ENCODE measurements at places on chromosomes 2 and 18.
A peak's percentile ranks its signal among the peaks of the same experiment; 100 is the strongest.

GRCh38 chr2:9310798-9311197 is 104.2 kb downstream of the ASAP2 start:
- DNase-seq: no peak

GRCh38 chr2:86557836-86558235 is 5.4 kb downstream of the CHMP3 start:
- no peak for DNase-seq

DNA sequence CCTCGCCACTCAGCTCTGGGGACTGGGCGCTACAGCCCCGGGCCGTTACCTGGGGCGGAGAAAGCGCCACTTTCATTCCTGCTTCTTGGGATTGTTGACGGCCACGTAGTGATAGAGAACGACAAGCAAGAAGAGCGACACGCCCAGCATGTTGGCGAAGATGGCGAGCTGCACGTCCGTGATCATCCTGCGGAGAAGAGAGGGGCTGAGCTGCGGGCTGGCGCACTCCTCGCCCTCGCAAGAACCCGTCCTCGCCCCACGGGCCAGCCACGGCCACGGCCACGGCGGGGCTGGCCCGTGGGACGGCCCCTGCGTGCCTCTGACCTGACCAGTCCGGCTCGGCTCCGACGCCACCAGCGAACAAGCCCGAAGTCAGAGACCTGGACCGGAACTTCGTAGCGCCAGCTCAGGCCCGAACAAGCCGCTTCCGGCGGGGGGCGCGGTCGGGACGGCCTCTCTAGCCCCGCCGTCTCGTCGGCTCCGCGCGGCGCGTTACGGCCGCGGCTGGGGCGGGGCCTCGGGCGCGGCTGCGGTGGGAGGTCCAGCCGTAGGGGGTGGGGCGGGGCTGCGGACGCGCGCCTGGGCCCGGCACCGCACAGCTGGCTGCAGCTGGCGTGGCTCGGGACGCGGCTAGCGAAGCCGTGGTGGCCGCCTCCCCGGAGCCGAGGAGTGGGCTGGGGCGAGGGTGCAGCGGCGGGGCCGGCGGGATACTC is at the start of gene OST4:
OST4 (minus strand) TSS at position 378 of the 713 bp plus-strand sequence.
- peak; percentile 94 for DNase-seq

- no peak for DNase-seq
Measured at GRCh38 chr2:238786792-238787490, 60.9 kb upstream of the TWIST2 start.

- DNase-seq: no peak
Measured at GRCh38 chr18:50662177-50662576, 102.3 kb downstream of the MAPK4 start.

- no peak for DNase-seq
Measured at GRCh38 chr18:46051731-46052461, 20.2 kb downstream of the PSTPIP2 start.

DNA sequence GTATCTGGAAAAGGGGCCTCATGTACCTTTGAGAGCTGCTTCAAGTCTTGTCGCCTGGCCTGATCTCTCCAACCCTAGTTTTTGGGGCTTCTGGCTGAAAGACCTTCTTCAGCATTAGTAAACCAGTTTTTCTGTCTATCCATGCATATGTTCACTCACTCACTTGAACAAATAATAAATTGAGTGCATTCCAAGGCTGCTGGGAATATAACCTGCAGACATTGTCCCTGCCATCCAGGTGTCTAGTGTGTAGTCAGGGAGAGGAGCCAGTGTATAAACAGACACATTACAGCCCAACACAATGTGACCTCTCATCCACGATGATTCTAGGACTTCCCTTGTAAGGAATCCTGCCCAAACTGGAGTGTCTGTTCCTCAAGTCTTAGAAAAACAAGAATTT is 262.1 kb downstream of the PRKCE start:
- DNase-seq: no peak

- no peak for DNase-seq
Measured at GRCh38 chr2:239555571-239555905, 154.7 kb upstream of the HDAC4 start.

GRCh38 chr18:22102953-22103646 is 66.3 kb upstream of the GATA6 start:
- DNase-seq: no peak

DNA sequence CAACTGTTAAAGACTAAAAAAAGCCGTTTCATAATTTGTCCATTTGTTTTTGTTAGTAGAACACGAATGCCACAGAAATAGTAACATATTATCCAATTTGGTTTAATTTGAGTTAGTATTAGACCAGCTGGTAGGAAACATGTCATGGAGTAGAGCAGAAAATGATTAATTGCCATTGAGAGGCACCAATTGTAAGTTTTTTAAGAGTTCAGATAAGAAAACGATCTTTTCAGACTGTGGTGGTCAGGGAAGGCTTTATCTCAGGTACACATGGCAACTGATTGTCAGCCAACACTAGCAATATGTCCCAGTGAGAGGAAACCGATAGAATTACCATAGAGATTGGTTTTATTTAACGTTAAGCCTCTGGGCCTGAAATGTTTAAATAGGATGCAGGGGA is 438.2 kb upstream of the MAP2 start:
- no peak for DNase-seq

DNA sequence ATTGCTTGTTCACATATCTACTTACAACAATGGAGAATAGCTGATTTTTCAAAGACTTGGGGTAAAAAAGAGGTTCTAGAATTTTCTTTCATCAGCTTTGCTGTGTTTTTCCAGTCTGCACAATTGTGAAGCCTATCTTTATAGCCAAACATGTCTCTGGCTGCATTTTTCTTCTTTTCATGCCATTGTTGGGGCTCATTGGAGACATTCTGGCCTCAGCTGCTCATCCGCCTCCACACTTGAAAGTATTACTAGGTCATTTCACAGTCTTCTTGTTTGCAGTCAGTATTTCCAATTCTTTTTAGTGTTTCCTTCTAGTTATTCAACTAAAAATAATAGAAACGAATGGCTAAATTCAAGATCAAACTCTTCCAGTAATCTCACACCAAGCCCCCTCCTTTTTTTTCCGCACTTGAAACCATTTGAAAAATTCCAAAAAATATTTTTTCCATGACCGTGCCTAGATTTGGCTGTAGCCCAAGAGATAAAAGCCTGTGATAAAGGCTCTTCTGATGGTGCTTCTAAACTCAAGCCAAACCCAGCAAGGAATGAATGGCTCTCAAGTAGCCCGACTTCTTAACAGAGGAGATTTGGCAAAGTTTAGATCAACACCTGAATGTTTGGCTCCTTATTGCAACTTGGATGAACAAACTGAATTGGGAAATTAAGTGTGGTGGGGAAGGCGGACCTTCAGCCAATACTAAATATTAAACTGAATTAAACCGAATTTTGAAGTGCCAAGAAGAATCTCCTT is 103.4 kb downstream of the NRP2 start:
- DNase-seq: no peak

- DNase-seq: no peak
Measured at GRCh38 chr2:184558713-184559464, 39.4 kb upstream of the ZNF804A start.

DNA sequence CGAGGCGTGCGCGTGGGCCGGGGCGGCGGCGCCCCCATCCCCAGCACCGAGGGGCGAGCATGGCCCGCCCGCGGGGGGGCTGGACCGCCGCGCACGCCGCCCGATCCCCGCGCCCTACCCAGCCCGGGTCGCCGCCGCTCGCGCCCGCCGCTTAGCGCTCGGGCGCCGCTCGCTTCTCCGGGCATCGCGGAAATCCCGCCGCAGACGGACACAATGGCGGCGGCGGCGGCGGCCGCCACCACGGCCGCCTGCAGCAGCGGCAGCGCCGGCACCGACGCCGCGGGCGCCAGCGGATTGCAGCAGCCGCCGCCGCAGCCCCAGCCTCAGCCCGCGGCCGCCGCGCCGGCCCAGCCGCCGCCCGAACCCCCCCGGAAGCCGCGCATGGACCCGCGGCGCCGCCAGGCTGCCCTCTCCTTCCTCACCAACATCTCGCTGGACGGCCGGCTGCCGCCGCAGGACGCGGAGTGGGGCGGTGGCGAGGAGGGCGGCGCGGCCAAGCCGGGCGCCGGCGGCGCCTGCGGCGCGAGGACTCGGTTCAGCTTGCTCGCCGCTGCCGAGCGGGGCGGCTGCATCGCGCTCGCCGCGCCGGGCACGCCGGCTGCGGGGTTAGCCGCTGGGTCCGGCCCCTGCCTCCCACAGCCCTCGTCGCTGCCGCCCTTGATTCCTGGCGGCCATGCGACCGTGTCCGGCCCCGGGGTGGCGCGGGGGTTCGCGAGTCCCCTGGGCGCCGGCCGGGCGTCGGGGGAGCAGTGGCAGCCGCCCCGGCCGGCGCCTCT is 453 bp downstream of the CABLES1 start:
- no peak for DNase-seq

GRCh38 chr2:241230435-241230834 is 42.0 kb downstream of the ANO7 start:
- DNase-seq: peak; percentile 67

- no peak for DNase-seq
Measured at GRCh38 chr2:9206991-9207640, 504 bp downstream of the ASAP2 start.

DNA sequence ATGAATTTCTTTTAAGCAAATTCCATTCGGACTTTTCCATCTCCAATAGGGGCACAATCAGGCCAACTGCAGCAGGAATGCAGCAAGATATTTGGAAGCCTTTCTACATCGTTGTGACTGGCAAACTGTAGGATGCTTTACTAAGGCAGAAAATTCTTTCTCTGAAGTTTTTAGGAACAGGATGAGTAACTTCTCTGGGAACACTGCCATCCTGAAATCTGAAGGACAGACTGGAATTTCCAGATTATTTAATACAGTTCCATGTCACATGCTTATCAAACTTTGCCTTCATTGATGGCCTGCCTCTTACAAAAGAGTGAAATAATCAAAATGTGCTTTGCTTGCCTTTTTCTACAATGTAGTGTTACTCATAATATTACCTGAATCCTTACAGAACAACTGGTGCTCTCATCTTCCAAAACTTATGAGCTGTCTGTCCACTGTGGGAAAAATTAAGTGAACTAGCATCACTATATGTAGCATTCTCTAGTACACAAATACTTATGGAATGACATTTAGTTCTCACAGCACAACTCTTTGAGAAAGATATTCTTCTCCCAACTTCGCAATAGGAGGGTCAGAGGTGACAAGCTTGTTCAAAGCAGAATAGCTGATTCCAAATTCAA is 32.0 kb upstream of the MAP2 start:
- no peak for DNase-seq

DNA sequence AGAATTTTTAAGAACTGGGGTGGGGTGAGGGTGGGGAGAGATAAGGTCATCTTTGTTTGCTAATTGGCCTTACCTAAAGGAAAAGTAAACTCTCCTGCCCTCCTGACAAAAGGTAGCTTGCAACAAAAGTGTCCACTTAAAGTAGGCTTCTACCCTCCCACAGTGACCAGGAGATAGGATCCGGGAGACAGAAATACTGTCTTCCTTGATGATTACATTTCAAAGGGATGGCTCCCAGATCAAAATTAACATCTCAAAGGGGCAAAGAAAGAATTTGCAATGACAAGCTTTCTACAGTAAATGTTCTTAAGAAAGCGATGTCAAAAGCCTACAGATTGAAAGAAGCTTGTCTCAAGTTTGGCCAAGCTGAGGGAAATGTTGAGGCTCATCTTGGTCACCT is 775.3 kb downstream of the CPS1 start:
- no peak for DNase-seq

DNA sequence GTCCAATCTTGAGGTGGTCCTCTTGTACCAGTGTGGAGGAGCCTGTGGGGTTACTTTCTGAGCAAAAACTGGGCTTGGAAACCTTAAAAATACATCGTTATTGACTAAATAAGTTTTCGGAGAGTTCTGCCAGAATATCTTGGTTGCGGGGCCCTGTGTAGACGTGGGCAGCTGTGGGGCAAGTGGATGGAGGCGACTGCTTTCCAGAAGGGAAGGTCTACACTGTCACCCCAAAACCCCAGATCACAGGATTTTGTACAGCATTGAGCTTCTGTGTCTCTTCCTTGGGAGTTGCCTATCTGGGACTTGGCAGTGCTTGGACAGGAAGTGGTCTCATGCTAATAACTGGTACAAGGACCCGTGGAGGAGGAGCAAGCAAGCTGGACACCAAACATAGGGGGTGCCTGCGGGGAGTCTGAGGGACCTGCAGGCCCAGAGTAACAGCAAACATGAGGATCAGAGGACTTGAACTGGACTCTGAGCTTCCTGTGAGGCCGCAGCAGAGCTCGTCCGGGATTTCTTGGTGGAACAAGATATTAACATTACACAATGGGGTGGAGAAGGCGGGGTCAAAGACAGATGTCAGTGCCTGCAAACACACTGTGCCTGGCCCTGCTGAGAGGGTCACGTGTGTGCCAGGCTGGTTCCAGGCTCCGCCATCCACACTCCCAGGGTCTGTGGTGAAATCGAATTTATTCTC is 48.0 kb upstream of the CTLA4 start:
- DNase-seq: no peak

All from dorsolateral prefrontal cortex (tissue), 122 donors.